ENCODE measurements at places on chromosomes 16 and 17. TPM values are rescaled to one million over a fixed set of nuclear protein-coding genes. Genes with fewer than 3 reads are reported as not detected.

The ZNF205 gene
- total RNA-seq, result 14.9 TPM

The SOCS1 gene
- 1.2 TPM for total RNA-seq

The SPOP gene
- total RNA-seq, result 40.2 TPM

The TMC7 gene
- 0.60 TPM for total RNA-seq

The GCGR gene
- 0.14 TPM for total RNA-seq

The GPT2 gene
- total RNA-seq, result 24.7 TPM

- ATAC-seq, result no peak
Measured at GRCh38 chr17:49316889-49317675, 45.0 kb downstream of the ZNF652 start.

DNA sequence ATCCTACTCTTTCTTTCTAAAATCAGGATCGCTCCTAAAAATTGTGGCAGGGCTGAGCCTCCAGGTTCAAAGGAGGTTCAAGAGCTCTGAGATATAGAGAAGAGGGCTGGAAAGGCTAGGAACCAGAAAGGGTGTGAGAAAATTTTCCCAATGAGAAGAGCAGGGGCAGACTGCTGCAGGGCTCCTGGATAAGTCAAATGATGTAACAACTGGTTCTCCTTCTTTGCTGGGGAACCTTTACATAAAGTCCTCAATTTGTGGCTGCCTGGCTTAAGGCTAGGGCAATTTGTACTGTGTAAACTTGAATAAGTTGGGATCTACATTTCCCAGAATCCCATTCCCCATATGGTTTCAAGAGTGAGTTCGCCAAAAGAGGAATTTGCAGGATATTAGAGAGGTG is 16.3 kb upstream of the AKAP1 start:
- no peak for ATAC-seq

DNA sequence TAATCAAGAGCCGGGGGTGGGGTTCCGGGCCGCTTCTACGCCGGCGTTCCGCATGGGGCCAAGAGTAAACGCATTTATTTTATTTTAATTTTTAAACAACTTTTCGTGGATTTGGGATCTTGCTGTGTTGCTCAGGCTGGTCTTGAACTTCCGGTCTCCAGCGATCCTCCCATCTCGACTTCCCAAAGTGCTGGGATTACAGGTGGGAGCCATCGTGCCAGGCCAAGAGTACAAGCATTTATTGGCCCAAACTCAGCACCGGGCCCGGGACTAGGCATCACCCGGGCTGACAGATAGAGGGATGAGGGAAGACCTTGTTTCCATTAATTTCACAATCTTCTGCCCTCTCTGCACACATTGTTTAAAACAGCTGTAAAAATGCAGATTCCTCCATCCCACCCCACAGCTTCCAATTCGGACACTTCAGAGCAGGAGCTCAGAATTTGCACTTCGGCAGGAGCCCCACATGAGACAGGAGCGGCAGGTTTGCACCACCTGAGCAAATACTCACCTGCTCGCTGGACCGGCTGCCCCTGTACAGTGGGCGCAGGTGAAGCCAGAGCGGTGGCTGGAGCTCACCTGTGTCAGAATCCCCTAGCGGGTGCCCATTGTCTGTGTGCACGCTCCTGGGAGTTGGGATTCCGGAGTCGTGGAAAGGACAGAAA is 663 bp upstream of the GINS2 start:
- ATAC-seq, result no peak

- ATAC-seq, result no peak
Measured at GRCh38 chr16:49625311-49626065, 230.4 kb downstream of the ZNF423 start.

- ATAC-seq, result no peak
Measured at GRCh38 chr16:61237884-61238485, 798.3 kb downstream of the CDH8 start.

GRCh38 chr16:5041600-5042133 is 7.9 kb upstream of the NAGPA start:
- ATAC-seq, result no peak

GRCh38 chr17:57553991-57554825 is 190.9 kb downstream of the CCDC182 start:
- peak; percentile 28 for ATAC-seq

- no peak for ATAC-seq
Measured at GRCh38 chr17:48462946-48463345, 32.9 kb upstream of the SKAP1 start.

GRCh38 chr17:75047398-75048098 is 523 bp downstream of the KCTD2 start:
- peak; percentile 24 for ATAC-seq

GRCh38 chr17:50356892-50357510 is 11.1 kb downstream of the XYLT2 start:
- ATAC-seq, result no peak

DNA sequence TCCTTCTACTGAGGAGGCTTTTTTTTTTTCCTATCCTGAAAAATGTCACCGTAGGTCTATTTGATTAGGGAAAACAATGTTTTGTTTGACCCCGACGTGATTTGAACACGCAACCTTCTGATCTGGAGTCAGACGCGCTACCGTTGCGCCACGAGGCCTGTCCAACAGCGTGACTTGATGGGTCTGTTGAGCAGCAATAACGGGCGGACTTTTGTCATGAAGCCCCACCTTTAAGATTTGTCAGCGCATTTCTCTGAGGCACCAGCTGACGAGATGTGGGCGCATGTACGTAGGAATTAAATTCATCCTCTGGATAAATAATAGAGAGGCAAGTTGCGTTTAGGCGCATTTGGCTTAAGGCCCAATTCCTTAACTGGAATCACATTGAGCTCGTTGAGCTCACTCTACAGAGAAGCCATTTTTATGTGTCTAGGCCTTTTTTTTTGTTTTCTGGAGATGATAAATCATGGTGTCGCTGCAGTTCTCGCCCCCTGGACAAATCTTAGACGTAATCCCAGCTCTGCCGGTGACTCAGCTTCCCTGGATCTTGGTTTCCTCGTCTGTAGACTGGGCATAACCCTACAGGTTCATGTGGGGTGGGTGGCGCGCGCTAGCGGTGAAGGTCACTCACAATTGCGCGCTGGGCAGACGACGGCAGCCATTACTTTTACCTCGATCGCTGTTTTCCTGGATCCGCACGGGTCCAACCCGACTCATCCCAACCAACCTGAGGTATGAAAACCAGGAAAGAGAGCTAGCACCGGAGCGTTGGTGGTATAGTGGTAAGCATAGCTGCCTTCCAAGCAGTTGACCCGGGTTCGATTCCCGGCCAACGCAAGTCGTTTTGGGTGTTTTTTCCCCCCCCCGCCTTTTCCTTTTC is 10.6 kb upstream of the AURKB start:
- ATAC-seq, result peak; percentile 57

DNA sequence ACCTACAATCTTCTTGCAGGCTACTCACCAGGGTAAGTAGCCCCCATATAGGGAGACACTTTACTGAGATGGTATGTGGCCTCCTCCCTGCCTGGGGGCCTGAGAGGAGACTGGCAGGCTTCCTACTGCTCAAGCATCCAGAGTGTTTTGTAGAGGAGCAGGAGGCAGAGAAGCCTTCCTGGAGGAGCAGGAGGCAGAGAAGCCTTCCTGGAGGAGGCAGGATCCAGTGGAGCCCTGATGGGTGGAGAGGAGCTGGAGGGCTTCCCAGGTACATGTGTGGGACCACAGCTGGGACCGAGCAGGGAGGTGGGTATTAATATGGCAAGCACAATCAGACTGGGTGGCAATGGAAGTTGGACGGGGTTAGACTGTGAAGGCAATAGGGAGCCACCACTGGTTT is 2.1 kb upstream of the ADGRG5 start:
- no peak for ATAC-seq

- no peak for ATAC-seq
Measured at GRCh38 chr17:74798239-74798707, 22.1 kb upstream of the NAT9 start.

DNA sequence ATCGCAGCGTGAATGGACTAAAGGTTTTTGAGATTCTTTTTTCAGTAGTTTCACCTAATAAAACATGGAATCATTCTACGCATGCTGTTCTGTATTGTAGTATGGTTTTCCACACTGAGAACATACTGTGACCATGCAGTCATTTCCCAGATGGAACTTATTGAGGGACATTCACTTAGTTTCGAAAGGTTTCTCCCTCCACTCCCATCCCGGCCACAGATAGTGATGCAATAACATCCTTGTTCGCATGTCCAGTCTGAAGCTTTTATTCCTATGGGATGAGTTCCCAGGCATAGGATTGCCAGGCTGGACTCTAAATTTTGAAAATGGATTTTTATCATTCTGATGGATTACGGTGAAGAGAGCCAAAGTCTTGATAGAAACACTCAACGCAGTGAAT is 420.4 kb downstream of the WWOX start:
- ATAC-seq, result no peak

DNA sequence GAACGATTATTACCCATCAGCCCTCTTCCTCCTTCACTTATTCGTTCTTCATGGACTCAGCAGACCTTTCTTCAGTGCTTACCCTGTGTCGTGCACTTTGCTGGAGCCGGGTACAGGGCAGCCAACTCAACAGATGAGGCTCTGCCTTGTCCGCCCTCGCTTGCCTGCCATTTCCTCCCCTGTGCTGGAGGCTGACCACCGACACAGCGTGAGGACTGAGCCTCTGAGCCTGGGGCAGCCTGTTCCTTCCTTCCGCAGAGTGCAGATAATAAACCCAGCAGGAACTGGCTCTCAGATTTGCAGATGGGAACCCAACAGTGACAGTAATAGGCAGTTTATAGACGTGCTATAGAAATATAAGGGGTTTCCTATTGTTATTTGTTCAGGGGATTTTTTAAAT is 7.0 kb upstream of the SLC39A11 start:
- ATAC-seq, result no peak

DNA sequence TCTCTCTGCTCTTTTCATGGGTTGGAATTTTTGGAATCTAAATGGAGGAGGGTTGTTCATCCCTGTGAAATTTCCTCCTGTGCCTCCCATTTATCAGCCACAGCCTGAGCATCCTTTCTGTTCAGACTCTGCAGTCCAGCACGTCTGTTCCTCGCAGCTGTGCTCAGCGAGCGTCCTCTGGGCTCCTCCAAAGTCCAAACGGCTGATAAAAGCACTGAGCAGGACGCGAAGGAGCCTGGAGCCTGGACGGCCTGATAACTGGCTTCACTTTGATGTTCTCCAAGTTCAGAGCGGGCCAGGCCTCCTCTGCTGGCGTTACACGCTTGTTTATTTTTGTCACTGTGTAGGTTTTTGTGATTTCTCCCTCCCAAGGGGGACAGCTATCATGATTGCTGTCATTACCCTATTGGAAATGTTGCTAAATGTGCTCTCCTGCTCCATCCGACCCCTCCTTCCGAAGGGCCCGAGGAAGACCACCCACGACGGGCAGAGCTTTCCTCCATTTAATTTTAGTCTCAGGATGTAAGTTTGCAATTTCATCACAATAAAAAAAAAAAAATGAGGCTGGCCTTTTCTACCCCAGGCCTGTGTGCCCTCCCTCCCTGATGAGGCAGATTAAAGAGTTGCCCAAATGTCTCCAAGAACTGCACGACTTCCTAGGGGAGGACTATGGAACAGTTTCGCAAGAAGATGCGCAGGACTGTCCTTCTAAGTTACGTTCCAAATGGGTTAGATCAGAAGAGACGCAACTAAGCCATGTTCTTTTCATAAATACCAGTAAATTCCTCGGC is 290.5 kb upstream of the FOXF1 start:
- ATAC-seq, result no peak

All from motor neuron (in vitro differentiated cells).